T-helper 1 cell (primary cell): ENCODE measurements at places on chromosomes 3 and 15.

GRCh38 chr15:81809543-81809942, 236.3 kb downstream of the MEX3B start:
- no peak for DNase-seq

DNA sequence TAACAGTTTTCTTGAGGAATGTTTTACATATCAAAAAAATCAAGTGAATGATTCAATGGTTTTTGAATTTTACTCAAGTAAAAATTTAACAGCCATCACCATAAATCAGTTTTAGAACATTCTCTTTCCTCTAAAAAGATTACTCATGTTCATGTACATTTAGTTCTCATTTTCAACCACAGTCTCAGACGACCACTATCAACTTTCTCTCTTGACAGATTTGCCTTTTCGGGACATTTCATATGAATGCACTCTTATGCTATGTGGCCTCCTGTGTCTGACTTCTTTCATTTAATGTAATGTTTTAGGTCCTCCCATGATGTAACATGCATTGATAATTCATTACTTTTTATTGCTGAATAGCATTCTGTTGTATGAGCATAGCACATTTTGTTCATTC, 309.3 kb upstream of the PLSCR5 start:
- DNase-seq = no peak

GRCh38 chr3:122102191-122102935, 47.2 kb downstream of the CD86 start:
- DNase-seq = no peak

GRCh38 chr3:55903680-55904079, 416.6 kb upstream of the WNT5A start:
- DNase-seq = no peak

- DNase-seq = no peak
Observed at GRCh38 chr3:3081381-3082233, 28.6 kb downstream of the IL5RA start.
